ENCODE measurements at places on chromosomes 5 and 9.

DNA sequence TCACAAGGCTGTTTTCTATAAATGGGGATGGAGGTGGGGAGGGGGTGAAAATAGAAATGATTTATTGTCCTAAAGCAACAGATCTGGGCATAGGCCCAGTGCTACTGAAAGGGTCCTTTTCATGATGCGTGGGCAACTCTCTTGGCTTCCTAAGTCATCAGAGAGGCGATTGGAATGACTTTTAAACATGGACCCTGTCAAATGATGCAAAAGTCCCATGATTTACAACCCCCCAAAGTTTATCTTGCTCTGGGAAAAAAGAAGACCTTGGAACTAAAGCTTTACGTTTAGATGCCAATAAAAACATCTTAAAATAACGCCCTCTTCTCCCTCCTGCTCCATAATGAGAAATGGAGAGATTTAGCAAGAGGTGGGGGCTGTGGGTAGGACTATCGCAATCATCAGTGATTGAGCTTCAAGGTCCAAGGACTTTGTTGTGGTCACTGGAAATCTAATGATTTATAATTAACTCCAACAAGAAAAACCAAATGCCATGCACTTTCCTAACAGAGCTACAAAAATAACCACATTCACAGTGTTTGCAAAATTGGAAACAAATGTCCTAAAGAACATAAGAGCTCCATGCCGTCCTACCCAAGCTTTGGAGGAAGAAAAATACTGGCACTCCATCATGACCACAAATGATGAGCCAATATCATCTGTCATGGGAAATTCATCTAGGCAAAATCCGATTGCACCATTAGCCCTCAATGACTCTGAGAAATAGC lies 167.5 kb upstream of the CLINT1 start:
- DNase-seq = no peak

DNA sequence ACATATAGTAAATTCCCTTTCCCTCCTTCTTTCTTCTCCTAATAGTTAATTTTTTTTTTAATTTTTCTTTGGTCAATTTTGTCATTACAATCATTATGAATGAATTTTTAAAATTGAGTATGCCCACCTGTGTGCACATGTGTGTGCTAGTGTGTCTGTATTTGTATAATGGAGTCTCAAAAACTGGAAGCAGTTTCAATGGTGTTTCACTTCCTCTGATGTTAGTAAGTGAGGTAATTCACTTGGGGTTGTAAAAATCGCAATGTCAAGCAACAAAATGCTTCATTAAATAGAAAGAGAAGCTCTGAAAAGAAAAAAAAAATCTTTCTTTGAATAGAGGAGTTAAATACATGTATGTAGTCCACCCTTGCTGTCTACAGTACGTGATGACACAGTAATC lies 1467.6 kb upstream of the NUDT12 start:
- no peak for DNase-seq

GRCh38 chr5:143449772-143450171 lies 46.3 kb upstream of the NR3C1 start:
- DNase-seq = no peak

DNA sequence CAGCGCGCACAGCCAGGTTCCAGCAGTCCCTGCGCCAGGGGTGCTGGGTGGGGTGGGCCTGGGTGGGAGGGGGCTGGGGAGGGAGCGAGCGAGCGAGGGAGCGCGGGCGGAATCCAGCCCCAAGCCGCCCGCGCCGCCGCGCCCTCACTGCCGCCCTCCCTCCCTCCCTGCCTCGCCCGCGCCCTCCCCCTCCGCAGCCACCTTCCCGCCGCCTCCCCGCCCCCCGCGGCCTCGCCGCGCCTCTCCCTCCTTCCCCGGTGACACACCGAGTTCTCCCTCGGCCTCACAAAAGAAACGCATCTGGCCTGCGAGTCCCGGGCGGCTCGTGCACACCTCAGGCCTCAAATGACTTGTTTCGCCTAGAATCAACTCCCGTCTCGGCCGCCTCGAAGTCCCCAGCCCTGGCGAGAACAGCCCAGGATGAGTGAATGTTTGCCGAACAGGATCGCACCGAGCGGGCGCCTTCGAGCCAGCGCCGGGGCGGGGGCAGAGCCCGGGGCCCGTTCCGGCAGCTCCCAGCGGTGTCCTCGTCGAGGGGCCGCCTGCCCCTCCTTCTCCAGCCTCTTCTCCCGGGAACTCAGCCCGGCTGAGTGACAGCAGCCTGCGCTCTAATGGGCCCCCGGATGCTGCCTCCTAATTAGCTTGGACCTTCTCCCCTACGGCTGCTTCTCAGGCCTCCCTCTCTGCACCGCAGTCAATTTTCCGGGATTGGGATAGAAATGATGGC lies 371 bp upstream of the PITX1 start:
- no peak for DNase-seq

DNA sequence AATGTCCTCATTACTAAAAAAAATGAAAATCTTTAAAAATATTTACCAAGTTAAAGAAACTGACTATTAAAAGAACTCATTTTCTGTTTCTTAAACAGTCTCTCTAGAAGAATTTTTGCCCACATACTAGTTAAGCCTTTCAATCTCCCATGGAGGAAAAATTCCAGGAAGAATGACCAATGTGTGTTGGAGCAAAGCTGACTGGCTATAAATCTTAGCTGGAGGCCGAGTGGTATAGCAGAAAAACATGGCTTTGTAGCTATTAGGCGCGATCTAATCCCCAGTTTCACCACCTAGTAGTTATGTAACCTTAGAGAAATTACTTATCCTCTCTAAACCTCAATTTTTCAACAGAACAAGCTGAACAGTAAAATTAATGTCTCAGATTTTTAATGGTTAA lies 135.5 kb upstream of the PRLR start:
- no peak for DNase-seq

- DNase-seq = no peak
These were observed 236.7 kb downstream of the BNC2 start for GRCh38 chr9:16633794-16634193.

GRCh38 chr5:68315679-68316271 lies 100.2 kb downstream of the PIK3R1 start:
- DNase-seq = no peak

- DNase-seq = no peak
These were observed 40.8 kb upstream of the SPATA31C2 start for GRCh38 chr9:88179062-88179521.

DNA sequence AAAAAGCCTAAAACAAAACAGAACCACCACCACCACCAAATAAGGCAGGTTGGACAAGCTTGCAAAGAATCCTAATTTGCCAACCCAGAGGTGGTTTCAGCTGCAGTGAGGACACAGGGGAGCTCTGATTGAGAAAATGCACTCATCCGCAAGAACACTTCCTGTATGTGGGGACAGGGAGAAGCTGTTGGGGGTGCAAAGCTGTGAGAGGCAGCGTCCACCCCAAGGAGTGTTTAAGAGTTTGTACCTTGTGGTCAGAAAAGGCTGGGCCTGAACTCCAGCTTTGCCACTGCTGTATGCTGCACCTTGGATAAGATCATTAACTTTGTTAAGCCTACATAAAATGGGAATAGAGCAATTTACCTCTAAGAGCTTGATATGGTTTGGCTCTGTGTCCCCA lies 511.7 kb downstream of the BNC2 start:
- no peak for DNase-seq

- no peak for DNase-seq
These were observed 753 bp upstream of the STC2 start for GRCh38 chr5:173328844-173329490.

DNA sequence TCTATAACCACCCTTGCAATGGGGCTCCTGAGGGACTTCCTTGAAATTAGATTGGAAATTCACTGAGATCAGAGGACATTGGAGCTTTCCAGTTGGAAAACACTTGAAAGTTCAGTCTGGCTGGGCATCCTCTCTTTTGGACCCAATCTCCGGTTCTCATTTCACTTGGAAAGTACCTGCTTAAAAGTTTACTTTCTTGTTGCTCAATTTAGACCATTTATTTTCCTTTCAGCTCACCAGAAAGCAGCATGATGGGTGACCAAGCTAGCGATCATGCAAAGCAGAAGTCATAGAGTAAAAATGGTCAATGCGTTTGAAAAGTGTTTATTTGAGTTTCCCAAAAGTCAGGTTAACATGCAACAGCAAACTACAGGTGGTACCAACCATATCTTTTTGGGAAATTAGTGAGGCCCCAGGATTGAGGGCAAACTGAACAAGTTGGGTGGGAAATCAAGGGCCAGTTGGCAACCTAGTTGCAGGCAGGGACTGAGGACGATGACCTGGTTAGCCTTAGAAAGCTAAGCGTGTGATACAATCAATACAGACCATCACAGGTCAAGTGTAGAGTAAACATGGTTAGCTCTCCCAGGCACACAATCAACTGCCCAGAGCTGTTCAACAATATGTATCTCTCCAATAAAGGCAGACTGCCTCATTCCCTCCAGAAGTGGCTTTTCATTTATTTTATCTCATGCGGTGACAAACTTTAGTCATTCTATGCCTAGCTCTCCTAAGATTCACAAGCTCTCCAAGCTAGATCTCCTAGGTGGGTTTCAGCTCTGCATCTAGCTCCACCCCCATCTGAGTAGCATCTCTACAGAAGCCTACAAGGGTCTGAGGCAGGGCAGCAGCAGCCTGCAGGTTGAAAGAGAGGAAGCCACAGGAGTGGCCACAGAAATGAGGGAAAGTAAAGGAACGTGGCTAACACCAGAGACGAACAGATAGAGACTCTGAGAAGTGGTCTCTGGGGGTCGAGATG lies 136.9 kb downstream of the UGCG start:
- no peak for DNase-seq

- DNase-seq = no peak
These were observed 2.5 kb upstream of the ST6GALNAC4 start for GRCh38 chr9:127919253-127919815.
